ENCODE measurements at places on chromosomes 1 and 21.

- no peak for DNase-seq
These were observed 1.8 kb downstream of the CDKN2C start for GRCh38 chr1:50971748-50972305.

- no peak for DNase-seq
These were observed 192.8 kb downstream of the RWDD3 start for GRCh38 chr1:95426772-95427171.

GRCh38 chr21:17532292-17532691 lies 19.4 kb downstream of the CXADR start:
- no peak for DNase-seq

DNA sequence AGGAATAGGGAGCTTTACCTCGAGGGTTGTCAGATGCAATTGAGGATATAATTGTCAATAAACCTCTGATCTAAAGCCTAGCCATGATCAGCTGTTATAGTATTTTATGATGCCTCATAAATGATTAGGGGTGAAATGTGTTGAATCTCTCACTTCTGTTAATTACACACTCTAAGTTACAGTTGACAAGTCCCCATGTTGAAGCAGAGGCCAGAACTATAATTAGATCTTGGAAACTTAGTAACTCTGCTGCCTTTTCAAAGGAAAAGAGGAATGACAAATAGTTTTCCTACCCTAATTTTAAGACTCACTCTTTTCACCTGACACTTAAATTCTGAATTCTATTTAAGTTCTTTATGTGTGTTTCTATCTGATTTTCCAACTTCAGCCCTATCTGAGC lies 33.8 kb downstream of the CCSAP start:
- DNase-seq = no peak

DNA sequence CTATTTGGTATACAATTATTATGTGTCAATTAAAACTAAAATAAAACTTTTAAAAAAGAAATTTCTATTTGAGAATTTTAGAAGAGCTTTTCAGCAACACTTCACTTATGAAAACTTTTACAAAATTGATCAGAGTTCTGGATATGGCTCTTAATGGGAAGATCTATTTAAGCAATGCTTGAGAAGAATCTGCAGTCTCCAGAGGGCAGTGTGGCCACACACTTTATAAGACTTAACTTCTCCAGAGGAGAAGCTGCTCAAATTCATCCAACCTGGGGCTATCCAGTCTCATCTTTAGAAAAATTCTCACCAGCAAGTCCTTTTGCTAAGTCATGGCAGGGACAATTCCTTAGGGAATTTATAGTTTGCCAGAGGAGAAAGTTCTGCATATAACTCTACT lies 25.2 kb upstream of the AGO1 start:
- no peak for DNase-seq

GRCh38 chr1:156880473-156880872 lies 13.0 kb upstream of the PEAR1 start:
- DNase-seq = no peak

GRCh38 chr1:222711319-222712252 lies 705 bp downstream of the AIDA start:
- DNase-seq = peak; percentile 70

DNA sequence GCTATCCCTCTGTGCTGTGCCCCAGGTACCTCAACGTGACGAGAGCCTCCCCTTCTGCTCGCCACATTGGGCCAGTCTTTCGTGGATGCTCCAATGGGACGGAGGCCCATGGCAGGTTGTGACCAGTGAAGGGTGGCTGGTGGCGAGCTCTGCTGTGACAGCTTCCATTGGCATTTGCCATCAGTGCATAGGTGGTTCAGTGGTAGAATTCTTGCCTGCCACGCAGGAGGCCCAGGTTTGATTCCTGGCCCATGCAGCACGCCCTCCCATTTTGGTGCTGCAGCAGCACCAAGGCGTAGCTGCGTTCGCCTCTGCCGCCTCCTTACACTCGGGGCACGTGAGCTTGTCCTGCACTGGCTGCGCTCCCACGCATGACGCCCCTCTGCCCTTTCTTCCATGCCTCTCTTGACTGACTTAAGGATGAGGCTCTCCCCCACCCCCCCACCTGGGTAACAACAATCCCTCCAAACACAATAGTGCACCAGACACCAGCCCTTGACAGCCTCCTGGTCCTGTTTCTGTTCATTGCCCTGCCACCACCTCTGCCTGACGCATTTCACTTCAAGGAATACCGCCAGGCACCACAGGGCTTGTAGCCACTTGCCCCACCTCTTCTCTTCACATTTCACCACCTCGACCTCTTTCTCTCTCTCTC lies 24.7 kb upstream of the FCGR2A start:
- DNase-seq = no peak
